ENCODE measurements at places on chromosomes 12 and 14.

DNA sequence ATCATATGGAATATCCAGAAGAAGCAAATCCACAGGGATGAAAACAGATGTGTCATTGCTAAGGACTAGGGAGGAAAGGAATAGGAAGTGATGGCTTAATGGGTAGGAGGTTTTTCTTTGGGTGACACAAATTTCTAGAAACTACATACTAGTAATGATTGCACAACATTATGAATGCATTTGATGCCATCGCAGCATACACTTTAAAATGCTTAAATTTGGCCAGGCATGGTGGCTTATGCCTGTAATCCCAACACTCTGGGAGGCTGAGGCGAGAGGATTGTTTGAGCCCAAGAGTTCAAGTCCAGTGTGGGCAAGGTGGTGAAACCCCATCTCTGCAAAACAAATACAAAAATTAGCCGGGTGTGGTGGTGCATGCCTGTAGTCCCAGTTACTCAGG lies 1370.8 kb downstream of the AACS start:
- no peak for DNase-seq

DNA sequence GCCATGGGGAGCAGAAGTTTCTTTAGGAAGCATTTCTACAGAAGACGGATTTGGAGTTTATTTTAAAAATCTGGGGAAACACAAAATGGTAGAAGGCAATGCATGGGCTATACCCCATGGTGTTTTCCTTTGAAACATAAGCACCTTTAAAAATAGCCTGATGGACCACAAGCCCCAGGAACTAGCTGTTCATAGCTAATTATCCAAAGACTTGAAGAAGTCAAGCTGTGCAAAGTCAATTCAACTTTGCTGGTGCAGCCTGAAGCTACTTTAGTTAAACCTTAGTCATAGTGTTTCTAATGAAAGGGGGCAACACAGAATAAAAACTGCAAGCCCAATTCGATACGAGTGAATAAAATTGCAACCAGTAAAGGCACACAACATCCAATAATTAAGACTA lies 732.5 kb downstream of the GALC start:
- no peak for DNase-seq

DNA sequence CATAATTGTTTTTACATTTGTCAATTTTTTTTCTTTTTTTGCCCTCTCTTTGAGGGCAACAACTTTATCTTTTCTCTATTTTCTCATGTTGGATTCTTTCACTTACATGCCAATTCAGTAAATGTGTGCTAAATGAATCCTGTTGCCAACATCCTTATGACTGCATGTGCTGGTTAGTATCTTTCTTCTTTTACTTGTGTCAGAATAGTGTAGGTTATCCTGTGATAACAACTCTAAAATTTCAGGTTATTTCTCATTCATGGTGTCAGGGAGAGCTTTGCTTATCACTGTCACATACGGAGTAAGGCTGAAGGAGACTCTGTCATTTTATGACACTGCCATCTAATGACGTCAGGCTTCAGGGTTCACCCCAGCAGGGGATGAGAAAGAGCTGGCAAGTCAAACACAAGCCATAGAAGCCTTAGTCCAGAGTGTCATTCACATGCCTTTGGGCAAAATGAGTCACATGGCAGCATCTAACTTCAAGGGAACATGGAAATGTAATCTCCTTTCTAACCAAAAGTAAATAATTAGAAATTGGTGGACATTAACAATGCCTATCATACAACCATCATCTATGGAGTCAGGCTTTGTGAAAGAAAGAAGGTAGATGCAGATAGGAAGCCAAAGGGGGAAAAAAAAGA lies 242.5 kb upstream of the ATP2B1 start:
- DNase-seq: no peak

DNA sequence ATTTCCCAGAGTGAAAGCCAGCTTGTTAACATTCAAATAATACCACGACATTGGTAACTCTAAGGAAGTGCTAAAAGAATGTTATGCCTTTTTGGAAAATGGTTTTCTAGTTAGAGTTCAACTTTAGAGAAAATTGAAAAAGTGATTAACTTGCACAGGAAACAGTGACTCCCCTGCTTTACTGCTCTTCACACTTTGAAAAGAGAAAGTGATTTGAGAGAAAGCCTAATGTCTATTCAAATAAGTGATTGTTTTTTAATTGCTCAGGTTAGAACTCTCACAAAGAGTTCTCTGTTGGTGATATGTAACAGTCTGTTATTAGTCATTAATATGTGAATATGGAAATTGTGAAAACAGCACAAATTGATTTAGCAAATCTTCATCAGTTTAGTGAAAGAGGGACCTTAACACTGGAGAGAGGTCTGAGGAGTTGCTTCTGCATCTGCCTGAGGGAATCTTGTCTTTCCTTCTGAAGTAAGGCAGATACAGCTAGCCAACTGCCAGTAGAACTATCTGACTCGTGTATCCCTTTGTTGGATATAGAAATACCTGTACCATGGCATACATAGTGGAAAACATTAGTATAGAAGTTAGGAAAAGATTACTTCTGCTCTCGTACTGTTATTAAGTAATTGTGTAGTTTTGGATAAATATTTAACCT lies 25.5 kb downstream of the ATF7IP start:
- DNase-seq: no peak

DNA sequence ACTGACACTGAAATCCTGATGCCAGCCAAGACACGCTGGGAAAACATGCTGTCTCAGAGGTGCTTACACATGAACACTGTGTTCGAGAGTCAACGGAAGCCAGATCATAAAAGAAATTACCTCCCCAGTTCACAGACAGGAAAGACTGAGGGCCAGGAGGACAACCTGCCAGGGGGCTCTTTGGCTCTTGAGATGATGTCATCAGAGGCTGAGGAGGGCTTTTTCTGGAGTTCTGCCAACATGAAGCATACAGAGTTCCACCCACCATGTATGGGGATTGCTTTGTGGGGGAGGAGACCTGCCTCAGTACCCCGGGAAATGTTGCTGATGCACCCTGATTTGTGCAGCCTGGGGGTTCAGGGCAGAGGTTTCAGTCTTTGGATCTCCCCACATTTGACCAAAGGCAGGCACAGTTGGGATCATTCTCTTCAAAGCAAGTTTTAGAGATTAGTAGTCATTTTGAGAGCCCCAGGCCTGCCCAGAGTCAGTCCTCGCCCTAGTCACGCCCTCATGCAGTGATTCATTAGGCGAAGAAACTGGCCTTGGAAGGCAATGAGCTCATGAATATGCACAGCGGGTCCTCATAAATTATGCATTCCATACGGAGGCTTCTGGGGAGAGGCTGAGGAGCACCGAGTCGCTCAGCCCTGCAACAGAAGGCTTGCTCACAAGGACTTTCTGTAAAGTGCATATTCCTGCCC lies 34.9 kb upstream of the EML1 start:
- DNase-seq: no peak

GRCh38 chr14:60095231-60095630 lies 3.5 kb downstream of the PCNX4 start:
- DNase-seq: no peak

- no peak for DNase-seq
Observed at GRCh38 chr14:31391473-31391872, 28.9 kb downstream of the HEATR5A start.

GRCh38 chr12:76006028-76006925 lies 25.3 kb downstream of the PHLDA1 start:
- DNase-seq: no peak

DNA sequence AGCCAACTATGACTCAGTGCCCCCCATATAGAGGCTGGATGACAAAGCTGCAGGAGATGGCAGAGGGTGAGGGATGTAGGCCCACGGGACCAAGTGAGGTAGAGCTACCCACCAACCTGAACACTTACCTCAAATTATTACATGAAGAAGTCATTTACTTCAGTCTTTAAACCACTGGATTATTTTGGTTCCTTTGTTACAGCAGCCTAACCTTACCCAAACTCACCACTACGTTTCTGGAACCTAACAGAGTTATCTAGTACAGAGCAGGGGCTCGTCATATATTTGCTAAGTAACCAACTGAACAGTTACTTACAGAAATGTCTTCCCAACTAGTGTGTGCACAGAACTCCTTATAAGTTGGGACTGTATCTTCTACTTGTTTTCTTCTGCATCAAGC lies 85.2 kb upstream of the IGF1 start:
- DNase-seq: no peak

DNA sequence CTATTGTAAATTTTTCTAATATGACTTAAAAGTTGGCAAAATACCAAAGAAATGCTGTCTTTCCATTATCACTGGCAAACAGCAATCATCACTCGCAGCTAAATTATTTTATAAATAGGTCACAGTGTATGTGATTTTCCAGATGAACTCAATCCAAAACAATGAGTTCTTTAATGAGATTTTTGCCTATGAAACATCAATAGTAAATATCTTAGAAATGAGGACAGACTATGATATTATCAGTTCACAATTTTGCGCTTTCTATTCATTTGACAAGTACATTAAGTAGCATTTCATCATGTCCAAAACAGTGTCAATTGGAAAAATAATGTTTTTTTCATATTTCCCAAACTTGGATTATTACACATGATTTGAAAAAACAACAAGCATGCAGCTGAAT lies 65.7 kb downstream of the PIK3C2G start:
- DNase-seq: no peak

DNA sequence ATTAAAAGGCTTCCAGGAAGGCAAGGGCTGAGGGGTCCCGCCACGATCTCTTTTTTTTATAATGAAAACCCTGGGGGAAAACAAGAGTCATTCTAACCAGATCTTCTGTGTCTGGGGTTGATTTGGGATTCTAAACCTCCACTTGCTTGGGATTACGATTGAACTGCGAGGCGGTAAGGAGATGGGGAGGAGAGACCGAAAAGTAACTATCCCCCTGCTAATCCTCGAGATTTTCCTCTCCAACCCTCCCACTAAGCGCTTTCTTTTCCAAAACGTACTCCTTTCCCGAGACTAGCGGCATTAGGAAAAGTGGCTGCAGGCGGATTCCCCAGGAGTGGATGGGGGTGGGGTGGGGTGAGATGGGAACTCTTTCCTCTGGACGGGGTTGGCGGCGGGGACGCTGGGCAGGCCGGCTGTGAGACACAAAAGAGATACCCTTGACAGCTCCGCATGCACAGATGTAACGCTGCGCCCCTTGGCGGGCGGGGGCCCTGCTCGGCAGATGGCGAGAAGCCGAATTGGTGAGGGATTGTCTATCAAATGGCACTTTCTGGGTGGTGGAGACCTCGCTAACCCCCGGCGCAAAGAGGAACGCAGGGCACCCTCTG lies 830 bp upstream of the SRRM4 start:
- peak; percentile 22 for DNase-seq

GRCh38 chr14:91018481-91018880 lies 42.0 kb downstream of the RPS6KA5 start:
- no peak for DNase-seq

DNA sequence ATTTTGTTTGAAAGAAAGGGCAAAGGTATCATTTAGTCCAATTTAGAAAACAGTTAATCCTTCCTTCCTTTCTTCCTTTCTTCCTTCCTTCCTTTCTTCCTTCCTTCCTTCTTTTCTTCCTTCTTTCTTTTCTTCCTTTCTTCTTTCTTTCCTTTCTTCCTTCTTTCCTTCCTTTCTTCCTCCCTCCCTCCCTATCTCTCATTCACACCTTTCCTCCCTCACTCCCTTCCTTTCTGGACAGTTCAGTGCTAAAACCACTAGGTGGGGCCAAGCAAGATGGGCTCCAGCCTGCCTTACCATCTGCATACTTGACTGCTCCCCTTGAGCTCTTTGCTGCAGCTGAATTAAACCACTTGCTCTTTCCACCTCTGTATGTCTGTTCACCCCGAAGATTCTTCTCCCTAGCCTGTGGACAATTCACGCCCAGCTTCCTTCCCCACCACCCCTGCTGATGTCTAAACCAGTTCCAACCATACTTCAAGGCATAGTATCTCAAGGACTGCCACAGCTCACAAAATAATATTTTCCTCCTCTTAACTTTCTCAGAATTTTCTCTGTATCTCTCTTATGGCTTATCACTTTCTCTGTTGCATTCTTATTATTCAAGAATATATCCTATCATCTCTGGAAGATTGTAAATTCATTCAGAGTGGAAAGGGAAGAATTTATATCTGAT lies 78.0 kb downstream of the DBX2 start:
- no peak for DNase-seq

- no peak for DNase-seq
Observed at GRCh38 chr12:24080465-24080864, 131.0 kb upstream of the SOX5 start.

- peak; percentile 82 for DNase-seq
Observed at GRCh38 chr12:30989754-30990153, 63.2 kb downstream of the TSPAN11 start.

DNA sequence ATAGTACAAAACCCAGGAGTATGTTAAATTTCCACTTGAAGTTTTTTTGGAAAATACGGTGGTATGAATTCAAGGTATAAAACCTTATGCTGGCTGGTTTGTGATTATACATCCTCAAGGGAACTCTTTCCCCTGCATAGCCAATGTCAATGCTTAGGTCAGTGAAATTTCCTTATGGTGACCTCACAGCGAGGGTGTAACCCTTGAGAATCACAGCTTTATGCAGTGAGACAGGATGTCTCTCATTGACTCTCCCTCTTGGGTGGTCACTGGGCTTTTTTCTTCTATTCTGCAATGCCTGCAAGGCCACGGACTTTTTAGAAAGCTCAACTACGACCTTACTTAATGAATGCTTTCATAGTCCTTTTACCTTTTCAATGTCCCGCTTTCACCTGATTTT lies 64.4 kb downstream of the TMTC1 start:
- DNase-seq: no peak

GRCh38 chr12:28082096-28082495 lies 108.2 kb upstream of the CCDC91 start:
- DNase-seq: no peak

DNA sequence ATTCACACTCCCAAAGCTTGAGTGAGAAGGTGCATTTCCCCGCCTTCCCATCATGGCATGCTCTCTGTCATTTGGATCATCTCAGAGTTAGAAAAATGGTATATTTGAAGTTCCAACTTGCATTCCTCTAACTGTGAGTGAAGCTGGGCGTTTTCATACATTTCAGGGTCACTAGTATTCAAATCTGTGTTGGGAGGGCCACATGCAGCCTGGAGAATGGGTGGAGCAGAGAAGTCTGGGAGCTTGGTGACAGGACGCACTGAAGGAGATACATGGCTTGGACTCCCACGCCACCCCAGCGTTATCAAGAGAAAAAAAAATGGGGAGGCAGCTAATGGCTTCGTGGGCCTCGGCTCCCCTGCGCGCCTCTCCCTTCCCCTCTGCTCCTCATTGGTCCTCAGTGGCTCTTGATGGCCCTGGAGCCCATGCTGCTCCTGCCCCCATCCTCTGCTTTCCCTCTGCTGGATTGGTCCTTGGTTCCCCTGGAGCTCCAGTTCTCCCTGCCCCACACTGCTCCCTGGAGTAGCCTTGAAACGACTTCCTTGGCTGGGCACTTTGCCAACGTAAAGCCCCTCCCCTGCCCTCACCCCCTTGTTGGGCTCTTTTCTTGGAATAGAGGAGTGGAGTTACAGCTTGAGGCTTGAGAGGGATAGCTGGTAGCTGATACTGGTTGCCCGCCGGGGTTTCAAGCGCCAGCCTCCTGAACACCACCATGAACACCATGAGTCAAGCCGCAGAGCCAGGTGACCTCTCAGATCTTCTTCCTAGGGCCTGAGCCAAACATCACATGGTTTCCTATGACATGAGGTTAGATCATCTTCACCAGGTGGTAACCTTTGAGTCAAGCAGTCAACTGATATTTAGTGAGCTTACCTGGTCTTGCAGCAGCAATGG lies 139.6 kb downstream of the PRKCH start:
- DNase-seq: peak; percentile 99

GRCh38 chr14:77130386-77130785 lies 11.2 kb downstream of the ZDHHC22 start:
- DNase-seq: no peak

All from NCI-H2029 (cell line).